ENCODE measurements at places on chromosomes 2 and 18.

DNA sequence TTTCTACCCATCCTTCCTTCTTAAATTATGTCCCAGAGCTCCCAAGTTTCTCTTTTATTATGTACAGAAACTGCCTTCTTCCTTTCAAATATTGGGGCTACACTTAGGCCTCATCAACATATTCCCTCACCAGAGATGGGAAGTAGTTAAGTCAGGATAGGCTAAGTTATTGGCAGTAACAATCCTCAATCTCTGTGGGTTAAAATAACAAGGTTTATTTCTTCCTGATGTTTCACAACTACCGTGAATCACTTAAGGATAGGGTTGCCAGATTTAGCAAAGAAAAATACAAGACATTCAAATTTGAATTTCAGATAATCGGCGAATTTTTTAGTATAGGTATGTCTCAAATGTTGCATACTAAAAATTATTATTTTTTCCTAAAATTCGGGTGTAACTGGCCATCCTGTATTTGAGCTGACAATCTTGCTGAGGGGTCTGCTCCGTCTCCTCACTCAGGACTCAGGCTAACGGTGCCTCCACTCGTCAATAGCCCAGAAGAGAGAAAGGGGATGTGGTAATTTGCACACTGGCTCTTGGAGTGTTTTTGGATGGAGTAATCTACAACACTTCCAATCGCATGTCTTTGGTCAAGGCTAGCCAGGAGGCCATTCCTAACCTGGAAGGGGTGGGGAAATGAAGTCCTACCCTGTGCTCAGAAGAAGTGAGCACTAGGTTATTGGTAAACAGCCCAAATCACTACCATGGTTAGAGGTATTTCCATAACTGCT is 91.7 kb downstream of the ACTR3 start:
- DNase-seq = no peak

- no peak for DNase-seq
Observed at GRCh38 chr2:127081826-127082633, 24.9 kb downstream of the BIN1 start.

DNA sequence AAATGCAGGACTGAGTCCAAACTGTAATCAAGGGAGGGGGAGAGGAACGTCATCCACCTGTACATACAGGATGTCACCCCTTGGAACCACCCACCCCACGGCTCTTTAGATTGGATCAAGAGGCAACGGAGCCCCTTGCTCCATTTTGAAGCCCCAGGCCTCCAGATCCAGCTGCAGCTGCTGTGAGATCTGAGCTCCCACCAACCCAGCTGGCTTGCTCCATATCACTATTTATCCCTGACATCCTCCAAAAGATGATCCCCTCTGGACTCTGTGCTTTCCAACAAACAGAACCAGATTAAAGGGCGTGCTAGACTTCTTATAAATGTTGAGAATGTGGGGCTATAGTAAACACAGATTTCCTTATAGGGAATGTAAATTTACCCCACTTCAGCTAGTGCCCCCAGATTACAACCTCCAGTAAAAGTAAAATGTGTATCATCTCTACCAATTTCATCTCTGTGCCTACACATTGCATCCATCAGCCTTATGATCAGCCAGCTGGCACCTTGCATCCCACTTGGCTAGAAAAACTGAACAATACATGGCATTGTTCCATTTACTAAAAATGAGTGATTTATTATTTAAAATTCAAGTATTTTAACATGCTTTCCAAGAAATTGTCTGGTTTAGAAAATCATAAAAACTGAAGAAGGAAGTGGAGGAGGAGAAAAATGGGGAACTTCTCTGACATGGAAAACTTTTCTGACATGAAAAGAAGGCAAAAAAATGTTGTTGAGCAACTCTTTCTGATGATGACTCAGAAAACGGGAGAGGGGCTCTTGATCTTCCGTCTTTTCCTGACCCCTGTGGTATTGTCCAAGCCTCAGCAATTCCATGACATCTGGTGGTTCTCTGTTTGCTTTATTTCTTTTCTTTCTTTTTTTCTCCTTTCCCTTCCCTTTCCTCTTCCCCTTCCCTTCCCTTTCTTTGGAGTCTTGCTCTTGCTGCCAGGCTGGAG is 262.6 kb upstream of the THUMPD2 start:
- DNase-seq = no peak

DNA sequence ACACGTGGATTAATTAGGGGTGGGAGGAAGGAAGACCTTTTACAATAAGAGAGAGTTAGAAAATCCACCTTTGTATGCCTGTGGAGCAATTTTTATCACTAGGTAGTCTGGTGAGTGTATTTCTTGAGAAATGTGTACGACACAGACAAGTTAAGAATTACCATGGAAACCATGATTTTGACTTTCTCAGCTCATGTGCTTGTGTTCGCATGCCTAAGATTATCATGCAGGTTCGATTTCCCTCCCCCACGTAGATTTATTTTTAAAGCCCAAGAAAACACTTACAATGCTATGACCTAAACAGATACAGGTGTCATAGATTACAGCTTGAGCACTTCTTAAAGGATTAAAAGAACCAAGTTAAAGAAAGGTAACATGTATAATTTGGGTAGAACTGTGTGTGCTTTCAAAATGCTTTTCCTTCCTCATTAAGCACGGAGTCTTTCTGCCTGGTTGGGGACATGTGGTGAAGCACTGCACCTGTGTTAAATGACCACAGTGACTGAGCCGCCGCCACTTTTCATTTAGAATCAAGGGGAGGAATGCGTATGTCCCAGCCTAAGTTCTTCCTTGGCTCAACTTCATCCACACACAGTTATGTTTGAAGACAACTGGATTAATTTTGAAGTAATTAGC is 16.6 kb downstream of the SERTAD2 start:
- DNase-seq = no peak

DNA sequence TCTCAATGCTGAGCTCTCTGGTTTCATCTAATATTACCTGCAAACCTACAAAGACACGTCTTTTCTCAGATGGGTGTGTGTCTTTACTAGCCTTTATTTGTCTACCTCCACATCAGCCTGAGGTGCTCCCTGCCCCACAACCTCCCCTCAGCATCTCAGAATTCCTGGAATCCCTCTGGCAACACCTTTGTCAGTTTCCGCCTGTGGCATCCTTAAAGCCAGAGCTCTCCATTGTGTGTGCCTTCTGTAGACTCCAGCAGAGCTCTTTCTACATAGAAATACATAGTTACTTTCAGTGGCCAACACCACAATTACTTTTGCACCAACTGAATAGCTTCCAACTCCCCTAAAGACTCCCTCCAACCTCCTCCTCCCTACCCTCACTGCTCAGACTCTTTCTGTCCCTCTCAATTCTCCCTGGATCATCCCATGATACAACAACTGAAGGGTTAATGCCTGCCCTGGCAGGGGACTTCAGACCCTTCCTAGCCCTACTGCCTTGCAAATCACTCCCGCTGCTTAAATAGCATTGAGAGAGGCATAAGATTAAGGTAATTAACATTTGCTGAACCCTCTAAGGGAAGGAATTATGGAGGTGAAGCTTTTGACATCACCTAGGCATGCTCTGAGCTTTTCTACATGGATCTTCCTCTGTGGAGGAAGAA is 39.6 kb upstream of the RMDN2 start:
- DNase-seq = no peak

DNA sequence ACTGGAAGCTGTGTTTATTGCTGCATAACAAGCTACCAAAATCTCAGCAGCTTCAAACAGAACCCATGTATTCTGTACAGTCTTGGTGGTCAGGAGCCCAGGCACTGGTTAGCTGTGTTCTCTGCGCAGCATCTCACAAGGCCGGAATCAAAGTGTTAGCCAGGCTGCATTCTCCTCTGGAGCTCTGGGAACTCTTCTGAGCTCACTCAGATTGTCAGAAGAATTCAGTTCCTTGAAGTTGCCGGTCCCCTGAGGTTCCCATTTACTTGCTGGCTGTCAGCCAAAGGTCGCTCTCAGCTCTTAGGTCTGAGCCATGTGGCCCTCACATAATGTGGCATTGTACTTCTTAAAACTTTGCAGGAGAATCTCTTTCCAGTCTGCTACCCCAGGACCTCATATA is 123.6 kb upstream of the SMIM21 start:
- no peak for DNase-seq

DNA sequence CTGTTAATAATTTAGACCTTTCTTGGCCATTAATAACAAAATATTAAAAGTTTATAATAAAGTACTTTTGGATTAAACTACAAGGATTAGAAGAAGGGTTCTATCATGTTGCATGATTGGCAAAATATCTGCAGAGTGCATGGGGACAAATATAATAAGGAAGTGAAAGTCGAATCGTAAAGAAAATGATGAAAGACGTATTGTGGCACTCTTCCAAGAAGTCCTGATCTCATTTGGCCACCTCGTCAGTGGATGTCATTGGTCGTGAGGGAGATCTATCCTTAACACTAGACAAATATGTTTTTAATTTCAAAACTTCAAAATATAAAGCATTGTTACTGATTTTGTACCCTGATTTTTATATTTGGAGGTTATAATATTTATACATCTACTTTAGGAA is 197.7 kb upstream of the STON1 start:
- DNase-seq = no peak

- DNase-seq = peak; percentile 22
Observed at GRCh38 chr18:68847219-68847837, 49.4 kb downstream of the CCDC102B start.

Data from HAP-1 (cell line).